ENCODE measurements at places on chromosomes 4 and X.
A peak's percentile ranks its signal among the peaks of the same experiment; 100 is the strongest.

DNA sequence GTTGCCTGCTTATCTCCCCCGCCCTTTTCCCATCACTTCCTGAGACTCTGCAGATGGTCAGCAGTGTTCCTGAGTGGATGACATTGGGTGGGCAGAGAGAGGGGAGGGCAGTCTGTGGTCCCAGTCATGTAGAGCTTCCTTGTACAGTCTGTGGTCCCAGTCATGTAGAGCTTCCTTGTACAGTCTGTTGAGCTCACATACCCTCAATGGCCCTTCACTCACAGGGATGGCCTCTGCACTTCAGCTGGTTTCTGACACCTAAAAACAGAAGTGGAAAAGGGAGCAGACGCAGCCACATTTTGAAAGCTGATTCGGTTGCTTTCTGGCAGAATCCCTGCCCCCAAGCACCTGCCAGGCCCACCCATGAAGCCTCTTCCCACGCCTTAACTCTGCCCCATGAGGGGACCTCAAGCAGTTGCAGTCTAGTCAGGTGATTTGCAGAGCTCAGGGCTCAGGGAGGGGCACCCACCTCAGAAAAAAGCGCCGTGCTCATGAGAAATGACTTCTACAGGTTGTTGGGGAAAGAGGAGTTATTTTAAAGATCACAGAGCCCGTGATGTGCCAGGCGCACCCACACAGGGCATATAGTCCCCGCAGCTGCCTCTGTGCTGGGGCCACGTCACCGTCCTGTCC, 3.6 kb upstream of the TMEM271 start:
- no peak for DNase-seq

DNA sequence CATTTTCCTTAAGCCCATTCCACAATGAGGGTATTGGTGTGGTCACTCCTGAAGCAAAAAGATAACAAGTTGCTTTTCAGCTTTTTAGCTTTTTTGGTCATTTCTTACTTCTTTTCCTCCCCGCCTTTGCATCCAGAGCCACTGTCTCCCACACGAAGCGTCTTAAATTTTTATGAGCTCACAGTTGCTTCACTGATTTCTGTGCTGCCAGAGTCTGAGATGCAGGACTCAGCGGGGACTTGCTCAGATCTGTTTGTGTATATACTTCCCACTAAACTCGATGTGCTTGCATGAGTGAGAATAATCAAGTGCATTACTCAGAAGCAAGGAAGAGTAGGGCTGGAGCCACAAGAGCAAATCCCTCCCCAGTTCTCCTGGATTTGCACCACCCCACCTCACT, 80.2 kb upstream of the FHL1 start:
- no peak for DNase-seq

GRCh38 chrX:7147413-7147977, at the start of gene STS:
Gene STS, plus strand, starts transcription at chrX:7147712. Its CDS starts 105,488 bp downstream, at chrX:7253200.
- peak; percentile 31 for DNase-seq

DNA sequence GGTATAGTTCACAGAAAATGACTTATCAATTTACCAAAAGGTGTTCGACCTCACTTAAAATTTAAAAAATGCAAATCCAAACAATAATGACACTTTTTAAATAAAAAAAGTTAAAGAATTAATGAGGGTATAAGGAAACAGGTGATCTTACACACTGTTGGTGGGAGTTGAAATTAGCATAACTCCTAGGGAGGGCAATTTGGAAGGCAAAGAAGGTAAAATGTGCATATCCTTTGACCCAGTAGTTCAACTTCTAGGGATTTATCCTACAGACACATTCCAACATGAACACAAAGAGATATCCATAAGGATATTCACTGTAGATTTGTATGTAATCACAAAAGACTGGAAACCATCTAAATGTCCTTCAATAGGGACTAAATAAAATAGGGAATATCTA, 143.8 kb upstream of the DGKK start:
- DNase-seq: no peak

- DNase-seq: no peak
Observed at GRCh38 chrX:131745942-131746489, 202.1 kb downstream of the OR13H1 start.

- DNase-seq: no peak
Observed at GRCh38 chr4:66927937-66928336, 617.4 kb downstream of the CENPC start.

- no peak for DNase-seq
Observed at GRCh38 chr4:3441501-3442459, at the start of gene HGFAC. Gene HGFAC, plus strand, starts transcription at chr4:3441968. Its CDS starts 34 bp downstream, at chr4:3442002.

GRCh38 chrX:37679888-37680287, 5.7 kb upstream of the XK start:
- DNase-seq: no peak

GRCh38 chr4:182971702-182972101, 54.5 kb upstream of the DCTD start:
- DNase-seq: no peak

- DNase-seq: peak; percentile 41
Observed at GRCh38 chr4:176376032-176376614, 56.4 kb downstream of the SPCS3 start.

GRCh38 chrX:41265615-41266014, 68.3 kb upstream of the DDX3X start:
- DNase-seq: peak; percentile 18

DNA sequence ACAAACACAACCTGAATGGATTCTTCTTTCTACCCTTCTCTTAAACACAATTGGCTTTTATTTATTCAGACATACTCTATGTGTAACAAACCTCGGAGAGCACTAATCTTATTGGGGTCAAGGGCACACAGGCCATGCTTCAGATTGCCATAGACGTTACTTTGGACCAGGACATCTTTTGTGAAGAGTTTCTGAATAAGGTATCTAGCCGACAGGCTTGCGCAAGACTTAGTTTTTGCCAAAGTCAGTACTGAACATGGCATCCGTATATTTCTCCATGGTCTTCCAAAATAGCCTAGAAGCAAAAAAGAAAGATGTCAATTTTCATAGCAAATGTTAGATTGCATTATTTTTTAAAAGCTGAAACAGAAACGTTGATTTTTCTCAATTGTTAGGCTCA, 49.8 kb downstream of the BEND2 start:
- no peak for DNase-seq

GRCh38 chr4:64822405-64822804, 413.2 kb upstream of the TECRL start:
- DNase-seq: no peak

GRCh38 chr4:11564021-11564420, 135.3 kb upstream of the HS3ST1 start:
- DNase-seq: no peak

DNA sequence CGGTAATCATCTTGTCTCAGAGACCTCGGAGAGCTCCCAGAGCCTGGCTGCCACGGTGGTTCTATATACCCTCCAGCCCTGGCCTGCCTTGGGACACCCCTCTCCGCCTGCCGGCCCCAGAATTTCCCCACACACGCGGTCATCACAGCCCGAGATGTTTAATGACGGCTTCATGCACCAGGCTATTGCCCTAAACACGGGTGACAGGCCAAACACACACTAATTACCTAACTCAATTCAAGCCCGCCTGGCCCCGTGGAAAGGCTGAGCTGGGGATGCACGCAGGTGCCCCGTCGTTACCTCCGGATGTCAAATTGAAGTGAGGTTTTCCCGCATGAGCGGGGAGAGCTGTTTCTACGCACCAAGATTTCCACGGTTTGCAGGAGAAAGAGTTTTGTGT, 72.9 kb upstream of the PPP2R3B start:
- DNase-seq: no peak

GRCh38 chr4:81377191-81377590, 94.5 kb downstream of the RASGEF1B start:
- no peak for DNase-seq

DNA sequence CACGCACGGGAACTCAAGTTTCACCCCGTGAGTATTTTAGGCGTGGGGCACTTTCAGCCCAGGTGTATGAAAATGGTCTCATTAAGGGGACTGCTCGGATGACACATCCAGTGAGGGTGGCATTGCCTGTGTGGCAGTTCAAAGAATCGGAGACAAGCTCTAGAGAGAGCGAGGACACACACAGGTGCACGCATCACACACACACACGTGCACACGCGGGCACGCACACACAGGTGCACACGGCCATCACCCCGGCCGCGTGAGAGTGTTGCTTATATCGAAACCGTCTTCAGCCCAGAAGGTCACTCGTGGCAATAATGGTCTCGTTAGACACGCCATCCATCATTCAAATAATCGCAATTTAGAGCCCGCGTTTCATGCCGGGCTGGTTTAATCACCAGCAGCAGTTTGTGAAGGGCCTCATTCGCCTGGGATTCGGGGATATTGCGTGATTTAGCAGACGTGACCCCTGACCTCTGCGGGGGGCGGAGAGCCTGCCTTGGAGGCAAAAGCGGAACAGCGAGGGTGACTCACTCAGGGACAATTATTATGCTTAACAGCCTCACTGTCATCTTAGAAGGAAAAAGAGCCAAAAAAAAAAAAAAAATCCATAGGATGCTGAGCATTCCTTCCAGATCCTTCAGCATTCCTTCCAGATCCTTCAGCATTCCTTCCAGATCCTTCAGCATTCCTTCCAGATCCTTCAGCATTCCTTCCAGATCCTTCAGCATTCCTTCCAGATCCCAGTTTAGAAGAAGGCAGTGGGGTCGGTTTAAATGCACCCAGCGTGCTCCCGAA, 89.4 kb upstream of the PPP2R3B start:
- no peak for DNase-seq
